WERI-Rb-1 (cell line): ENCODE measurements at places on chromosomes 13 and 19.

- DNase-seq = no peak
Measured at GRCh38 chr13:48578516-48579164, 45.8 kb upstream of the RCBTB2 start.

- DNase-seq = no peak
Measured at GRCh38 chr13:100315522-100315921, 226.6 kb downstream of the PCCA start.

DNA sequence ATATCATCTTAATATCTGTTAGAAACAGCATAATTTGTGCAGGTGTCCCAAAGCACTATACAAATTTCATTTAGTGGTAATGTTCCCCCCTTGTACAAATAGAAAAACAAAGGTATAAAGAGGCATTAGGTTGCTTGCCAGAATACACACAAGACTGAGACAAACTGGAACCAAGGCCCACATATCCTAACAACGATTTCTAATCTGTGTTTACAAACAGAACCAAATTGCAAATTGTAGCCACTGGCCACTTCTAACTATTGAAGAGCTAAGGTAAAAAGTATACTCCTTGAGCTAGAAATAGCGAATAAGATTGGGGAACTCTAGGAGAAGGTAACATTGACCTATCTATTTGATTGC, 526.1 kb downstream of the KLF12 start:
- no peak for DNase-seq

DNA sequence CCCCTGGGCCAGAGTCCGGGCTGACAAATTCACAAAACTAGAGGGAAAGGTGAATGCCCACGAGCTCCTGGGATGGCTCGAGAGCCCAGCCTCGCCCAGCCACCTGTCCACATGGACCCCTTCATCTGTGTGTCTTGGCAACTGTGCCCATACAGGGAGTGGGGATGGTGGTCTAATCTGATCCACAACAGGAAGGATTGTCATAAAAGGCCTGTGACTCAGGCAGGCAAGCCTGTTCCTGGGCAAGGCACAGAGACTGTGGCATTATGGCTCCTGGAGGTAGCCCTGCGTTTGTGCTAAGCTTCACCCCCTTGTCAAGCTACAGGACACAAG, 20.0 kb downstream of the CAPS start:
- DNase-seq = no peak

GRCh38 chr13:38970380-38971051, 20.1 kb downstream of the STOML3 start:
- DNase-seq = no peak

GRCh38 chr13:48782429-48782840, 128.7 kb downstream of the CYSLTR2 start:
- DNase-seq = no peak

DNA sequence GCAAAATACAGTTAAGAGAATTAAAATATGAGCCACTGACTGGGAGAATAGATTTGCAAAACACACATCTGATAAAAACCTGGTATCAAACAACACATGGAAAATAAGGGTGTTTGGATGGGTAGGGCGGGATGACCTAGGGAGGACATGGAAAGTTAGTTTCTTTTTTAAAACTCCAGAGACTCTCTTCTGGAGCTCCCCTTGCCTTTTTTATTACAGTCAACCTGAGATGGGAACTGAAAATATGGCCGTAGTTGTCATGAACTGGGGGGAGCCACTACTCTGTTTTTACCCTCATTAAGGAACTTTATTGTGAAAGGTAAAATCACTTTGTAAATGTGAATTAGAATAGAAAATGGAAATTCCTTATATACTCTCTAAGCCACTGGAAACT, 113.0 kb downstream of the ATP11A start:
- no peak for DNase-seq

GRCh38 chr13:79191501-79191900, 214.6 kb downstream of the RBM26 start:
- no peak for DNase-seq

GRCh38 chr13:113083402-113084061, 22.1 kb upstream of the F7 start:
- no peak for DNase-seq

DNA sequence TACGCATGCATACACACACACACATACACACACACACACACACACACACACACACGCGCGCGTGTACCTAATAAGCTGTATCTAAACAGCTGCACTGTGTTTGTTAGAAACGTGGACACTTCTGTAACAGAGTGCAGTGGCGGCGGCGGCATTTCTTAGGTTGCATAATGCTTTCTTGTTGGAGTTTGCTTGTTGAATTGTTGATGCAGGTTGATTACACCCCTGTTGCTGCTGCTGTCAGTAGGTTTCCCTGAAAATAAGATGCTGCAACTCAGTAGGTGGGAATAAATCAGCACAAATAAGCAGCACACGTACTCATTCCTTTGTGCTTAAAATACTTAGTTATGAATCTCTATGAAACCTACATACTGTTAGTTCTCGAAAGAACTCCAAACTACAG, 479.2 kb downstream of the LIG4 start:
- DNase-seq = no peak

DNA sequence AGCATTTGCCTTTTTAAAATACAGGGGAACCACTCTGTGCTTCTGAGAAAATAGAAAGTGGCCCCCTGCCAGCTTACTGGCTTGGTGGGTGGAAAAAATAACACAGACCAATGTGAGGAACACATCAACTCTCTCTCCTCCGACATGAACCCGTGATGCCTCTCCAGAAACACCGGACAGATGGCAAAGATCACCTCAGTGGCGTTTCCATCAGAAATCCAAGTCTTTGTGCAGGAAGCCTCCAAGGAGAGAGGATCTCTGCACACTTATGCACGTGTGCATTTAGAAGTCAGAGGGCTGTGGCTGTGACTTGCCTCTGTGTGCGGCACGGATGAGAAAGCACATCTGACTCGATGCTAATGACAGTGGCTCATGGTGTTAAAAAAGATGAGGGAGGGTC, 112.3 kb upstream of the KLF12 start:
- no peak for DNase-seq

DNA sequence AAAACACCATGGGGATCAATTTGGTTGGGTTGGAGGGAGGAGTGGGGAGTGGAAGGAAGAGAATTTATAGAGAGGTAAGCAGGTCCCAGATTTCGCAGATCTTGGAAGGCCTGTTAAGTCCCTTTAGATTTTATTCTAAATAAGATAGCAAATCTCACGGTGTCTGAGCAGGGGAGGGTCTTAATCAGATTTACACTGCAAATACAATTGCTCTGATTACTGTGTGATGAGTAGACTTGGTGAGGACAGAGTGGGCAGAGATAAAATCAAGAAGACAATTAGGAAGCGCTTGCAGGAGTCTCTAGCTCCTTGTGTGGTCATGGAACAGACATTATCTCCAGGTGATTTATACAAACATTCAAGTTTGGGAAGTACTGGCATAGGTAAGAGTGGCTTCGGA, 126.0 kb downstream of the GPC6 start:
- no peak for DNase-seq

- no peak for DNase-seq
Measured at GRCh38 chr19:54523403-54523802, 20.8 kb downstream of the LAIR2 start.

GRCh38 chr19:17337675-17338432, 501 bp downstream of the GTPBP3 start:
- no peak for DNase-seq

- no peak for DNase-seq
Measured at GRCh38 chr13:48112896-48113755, 18.2 kb upstream of the MED4 start.

GRCh38 chr13:113117335-113117872, 5.2 kb upstream of the F10 start:
- peak; percentile 8 for DNase-seq

GRCh38 chr13:75415694-75416093, 66.3 kb downstream of the TBC1D4 start:
- DNase-seq = no peak

DNA sequence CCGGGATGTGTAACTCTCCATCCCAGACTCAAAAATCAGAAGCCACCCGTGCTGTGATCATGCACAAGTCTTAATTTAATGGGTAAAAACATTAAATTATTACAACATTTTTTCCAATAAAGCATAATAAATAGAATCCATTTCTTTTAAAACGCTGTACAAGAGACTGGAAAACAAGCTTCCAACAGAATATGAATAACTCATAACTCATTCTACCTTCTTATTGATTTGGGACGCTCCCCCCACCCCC, 523 bp upstream of the KRI1 start:
- DNase-seq = no peak

GRCh38 chr19:45505151-45505995, 1.9 kb upstream of the VASP start:
- DNase-seq = no peak

DNA sequence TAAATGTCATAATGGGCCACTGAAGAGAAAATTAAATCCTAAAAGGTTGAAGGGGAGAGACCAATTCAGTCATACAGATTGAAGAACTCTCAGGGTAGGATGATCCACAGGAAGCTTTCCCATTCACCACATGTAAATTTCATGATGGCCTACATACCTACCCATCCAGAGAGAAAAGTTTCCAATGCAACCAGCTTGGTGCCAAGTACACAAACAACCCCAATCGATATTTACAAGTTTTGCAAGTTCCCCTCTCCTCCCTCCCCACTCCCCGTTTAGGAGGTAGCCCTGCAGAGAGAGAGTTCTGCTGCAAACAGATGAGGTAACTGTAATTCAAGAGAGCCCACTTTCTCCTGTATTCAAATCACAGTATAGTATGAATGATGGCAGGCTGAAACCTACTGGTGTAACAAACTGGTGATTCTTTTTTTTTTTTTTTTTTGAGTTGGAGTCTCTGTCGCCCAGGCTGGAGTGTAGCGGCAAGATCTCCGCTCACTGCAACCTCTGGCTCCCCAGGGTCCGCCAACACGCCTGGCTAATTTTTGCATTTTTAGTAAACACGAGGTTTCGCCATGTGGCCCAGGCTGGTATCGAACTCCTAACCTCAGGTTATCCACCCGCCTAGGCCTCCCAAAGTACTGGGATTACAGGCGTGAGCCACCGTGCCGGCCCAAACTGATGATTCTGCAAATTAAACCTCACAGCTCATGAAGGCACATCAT, 14.4 kb downstream of the FOXO1 start:
- no peak for DNase-seq

DNA sequence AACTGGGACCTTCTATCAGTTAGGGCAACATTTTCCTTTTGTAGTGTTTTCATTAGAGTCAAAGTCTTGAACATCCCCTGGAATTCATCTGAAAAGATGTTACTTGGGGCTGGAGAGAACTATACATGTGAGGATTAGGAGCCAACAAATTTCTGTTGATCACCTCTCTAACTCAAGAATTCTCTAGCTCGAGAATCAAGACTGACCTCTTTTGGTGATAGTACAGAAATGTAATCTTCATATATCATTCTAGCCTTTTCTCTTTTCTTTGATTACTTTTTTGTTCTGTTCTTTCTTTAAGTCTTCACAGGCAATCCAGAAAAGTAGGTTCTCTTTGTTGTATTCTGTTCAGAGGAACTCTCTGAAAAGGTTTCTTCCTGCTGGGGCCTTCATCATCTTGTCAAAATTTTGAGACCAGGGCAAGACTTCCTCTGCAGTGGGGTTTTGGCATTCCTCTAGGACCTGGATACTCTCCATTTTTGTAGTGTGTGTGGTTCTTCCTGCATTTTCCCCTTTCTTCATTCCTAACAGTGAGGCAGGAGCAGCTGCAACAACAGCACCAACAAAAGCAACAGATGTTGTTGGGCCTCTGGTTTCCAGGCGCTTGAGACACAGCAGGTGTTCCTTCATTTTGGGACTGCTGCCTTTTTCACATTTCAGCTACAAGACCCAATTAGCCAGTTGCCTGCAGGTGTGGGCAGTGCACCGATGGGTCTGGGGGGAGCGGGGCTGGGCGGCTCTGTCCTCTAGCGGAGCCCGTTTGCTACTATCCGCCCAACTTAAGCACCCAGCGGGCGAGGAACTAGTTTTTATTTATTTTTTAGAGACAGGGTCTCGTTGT, 26.2 kb downstream of the ELF1 start:
- no peak for DNase-seq

GRCh38 chr13:111903143-111903542, 163.8 kb upstream of the SOX1 start:
- peak; percentile 6 for DNase-seq

- no peak for DNase-seq
Measured at GRCh38 chr13:25662516-25662915, 290.7 kb downstream of the ATP8A2 start.

GRCh38 chr13:111902726-111903125, 164.2 kb upstream of the SOX1 start:
- DNase-seq = peak; percentile 3

DNA sequence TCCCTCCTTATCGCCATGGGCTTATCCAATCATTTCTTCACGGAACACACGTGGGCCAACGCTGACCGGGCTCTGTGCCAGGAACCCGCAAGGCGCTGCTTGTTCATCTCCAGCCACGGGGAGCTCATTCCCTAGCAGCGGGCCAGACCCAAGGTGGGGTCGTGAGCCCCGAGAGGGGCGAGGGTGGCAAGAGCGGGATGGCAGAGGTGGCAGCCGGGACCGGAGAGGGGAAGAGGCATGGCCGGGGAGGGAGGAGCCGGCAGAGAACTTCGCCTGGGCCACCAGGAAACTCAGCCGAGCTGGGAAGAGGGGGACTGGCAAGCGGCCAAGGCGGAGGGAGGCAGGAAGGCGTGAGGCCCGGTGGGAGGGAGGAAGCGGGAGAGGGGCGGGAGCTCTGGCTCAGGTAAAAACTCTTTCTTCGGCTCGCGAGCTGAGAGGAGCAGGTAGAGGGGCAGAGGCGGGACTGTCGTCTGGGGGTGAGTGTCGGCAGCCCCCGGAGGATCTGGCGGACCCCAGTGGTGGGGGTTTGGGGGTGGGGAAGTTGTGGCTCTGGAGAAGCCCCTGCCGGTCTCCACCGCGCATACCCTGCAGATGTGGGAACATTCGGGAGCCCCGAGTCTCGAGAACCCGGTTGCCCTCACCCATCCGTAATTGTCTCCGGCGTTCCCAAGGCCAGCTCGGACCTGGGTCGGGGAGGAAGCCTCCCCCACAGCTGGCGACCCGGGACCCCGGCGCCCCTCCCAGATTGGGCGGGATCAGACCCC, at the start of gene B3GNT3:
B3GNT3 (plus strand) TSS at position 408 of the 764 bp plus-strand sequence. CDS start 12,670 bp downstream, outside the sequence.
- DNase-seq = no peak

- no peak for DNase-seq
Measured at GRCh38 chr13:50518781-50519201, 324.7 kb downstream of the DLEU7 start.

DNA sequence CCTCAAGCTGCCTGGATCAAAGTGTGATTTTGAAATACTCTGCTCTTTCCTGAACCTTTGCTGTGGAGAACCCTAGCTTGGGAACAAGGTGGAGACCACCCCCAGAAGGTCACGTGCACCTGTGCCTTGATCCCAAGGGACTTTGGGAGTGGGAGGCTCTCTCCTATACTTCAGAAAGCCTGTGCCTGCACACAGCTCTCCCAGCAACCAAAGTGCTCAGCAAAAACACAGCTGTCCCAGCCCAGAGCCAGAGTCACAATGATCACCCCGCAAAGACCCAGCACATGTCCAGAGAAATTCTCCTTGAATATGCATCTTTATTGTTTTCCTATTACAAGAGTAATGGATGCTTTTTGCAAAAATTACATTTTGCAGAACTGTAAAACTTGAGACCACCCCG, 43.4 kb downstream of the TNFRSF19 start:
- DNase-seq = no peak
